ENCODE measurements at places on chromosomes 13 and 19.

DNA sequence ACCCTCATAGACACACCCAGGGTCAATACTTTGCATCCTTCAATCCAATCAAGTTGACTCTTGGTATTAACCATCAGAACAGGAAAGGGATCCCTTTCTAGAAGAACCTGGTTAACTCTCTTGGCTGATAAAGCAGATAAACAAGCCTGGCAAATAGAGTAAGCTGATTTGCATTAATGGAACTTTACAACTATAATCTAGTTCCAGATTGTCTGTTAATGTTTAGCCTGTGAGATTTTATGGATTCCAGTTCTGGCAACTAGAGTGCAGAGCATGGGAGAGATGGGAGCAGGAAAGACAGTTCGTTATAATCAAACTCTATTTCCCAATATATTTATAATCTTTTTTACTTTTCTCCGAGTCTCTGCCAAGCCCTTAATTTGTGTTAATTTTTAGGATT lies 272.6 kb upstream of the KLHL1 start:
- no peak for DNase-seq

GRCh38 chr13:107580741-107581412 lies 634.5 kb downstream of the LIG4 start:
- no peak for DNase-seq

DNA sequence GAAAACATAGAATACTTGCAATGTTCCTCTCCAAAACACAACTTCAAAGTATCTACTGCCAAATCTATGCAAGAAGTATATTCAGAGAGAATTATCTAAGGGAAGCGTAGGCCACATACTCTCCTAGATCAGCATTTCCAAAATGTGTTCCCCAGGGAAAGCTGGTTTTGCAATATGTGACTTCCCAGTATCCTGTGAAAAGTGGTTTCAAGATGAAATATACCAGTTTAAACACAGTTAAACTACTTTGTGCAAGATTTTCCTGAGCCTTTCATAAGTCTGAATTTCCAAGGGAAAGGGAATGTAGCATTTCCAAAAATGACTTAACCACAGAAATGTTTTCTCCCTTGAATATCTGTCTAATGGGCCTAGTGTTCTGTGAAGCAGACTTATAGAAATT lies 7.6 kb downstream of the STARD13 start:
- no peak for DNase-seq

DNA sequence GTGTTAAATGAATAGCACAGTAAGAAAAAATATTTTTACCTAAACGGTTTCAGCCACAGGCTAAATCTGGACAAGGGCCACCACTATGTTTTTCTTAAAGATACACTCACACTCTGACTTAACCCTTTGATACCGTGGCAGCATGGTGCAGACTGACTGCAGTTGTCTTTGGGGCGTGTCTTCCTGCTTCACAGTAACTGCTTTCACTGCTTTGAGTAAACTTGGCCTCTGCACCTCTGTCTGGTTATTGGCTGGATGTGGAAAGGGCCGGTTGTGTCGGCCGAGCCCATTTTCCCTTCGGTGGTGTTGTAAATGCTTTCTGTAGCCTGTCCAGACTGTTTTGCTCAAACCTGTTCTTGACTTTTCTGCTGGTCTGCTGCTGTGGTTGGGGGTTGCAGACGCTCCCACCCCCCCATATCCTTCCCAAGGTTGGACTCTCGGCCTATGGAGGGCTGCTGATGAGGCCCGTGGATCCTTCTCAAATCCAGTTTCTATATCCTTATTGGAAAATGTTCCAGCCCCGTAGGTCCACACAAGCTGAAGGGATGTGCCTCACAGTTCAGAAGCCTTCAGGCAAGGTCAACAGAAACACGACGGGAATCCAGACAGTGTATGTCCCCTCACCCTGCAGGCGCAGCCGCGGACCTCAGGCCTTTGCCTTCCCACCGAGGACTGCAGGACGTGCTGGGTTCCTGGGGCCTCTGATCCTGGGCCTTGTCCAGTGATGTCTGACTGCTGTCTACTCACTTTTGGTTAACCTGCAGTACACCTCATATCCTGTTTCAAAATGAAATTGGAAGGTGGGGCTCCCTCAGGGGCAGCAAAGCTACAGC lies 90.2 kb upstream of the RNF113B start:
- no peak for DNase-seq

- no peak for DNase-seq
These were observed 321.0 kb downstream of the COG6 start for GRCh38 chr13:39976481-39976880.

GRCh38 chr19:2507109-2507508 lies 31.2 kb downstream of the GADD45B start:
- DNase-seq, result no peak

GRCh38 chr13:109782823-109783431 lies 3.5 kb downstream of the IRS2 start:
- DNase-seq, result no peak

- DNase-seq, result no peak
These were observed 1.7 kb downstream of the COX7A1 start for GRCh38 chr19:36150586-36150985.
